ENCODE measurements at places on chromosomes 12 and 14.

DNA sequence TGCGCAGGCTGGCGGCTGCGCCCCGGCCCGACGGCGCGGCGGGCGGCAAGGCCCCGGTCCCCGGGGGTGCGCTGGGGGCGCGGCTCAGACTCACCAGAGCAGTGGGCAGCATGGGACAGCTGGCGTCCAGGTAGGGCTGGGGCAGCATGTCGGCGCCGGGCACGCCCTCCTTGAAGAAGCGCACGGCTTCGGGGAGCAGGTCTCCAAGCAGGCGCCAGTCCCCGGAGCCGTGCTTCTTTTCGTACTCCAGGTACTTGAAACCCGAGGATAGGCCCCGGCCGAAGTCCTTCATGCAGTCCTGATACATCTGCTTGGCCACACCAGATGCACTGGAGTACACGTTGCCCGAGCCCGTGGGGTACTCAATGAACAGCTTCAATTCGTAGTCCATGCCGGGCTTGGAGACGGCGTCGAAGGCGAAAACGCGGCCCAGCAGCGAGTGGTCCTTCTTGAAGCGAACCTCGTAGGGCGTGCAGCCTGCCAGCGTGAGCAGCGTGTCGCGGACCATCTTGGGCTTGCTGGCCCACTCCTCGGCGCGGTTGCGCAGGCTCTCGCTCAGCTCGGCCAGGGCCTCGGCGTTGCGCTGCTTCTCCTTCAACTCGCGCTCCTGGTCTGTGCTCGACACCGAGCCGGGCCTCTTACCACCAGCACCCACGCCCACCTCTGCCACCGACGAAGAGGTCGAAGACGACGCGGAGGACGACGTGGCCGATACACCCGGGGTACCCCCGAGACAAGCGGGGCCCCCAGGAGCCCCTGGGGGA is 2.2 kb downstream of the IRF2BPL start:
- peak; percentile 54 for DNase-seq

DNA sequence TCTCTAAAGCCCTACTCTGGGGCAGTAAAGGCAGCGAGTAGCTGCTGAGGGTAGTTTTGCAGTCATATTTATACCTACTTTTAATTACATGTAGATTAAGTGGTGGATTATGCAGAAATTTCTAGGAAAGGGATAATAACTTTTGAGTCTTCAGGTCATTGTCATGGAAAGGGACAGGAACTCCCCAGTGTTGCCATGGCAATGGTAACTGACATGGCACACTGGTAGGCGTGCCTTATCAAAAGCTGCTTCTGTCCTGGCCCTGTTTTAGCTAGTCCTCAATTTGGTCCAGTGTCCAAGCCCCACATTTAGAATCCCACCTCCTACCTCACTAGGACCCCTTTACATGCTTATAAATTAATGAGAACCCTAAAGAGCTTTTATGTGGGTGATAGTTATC is 303.1 kb downstream of the VRK1 start:
- DNase-seq, result no peak

GRCh38 chr14:48943913-48944312 is 642.3 kb downstream of the RPS29 start:
- no peak for DNase-seq

DNA sequence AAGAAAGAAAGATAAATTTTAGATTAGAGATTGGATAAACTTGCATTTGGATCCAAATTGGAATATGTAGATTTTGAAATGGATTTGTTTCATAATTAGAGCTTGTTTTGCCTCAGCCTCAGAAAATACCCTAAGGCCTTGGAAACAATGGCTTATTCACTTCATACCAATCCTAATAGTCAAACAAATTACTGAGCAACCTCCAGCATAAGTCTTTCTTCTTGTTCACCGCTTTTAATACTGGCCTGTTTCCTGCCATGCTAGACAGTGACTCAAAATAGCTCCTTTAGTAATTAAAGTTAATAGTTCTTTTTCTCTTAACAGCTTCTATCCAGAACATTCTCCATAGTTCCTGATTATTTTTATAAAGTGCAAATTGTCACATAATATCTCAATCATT is 110.9 kb upstream of the DNM1L start:
- DNase-seq, result peak; percentile 81

- no peak for DNase-seq
Measured at GRCh38 chr12:8886502-8887284, 27.6 kb upstream of the PHC1 start.

DNA sequence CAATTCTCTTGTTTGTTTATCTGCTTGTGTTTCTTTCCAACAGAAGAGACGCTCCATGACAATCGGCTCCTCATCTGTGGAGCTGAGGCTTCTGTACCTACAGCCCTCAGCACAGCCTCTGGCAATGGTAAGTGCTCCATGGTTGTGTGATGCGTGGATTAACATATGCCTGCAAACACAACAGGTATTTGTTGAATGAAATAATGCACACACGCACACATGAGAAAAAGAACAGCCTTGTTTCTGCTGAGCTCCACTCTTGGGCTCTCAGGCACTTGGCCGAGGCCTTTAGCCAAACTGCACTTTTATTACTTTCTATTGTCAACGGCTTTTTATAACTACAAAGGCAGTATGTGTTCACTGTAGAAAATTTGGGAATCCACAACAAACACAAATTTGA is 120.4 kb upstream of the TMCC3 start:
- no peak for DNase-seq

DNA sequence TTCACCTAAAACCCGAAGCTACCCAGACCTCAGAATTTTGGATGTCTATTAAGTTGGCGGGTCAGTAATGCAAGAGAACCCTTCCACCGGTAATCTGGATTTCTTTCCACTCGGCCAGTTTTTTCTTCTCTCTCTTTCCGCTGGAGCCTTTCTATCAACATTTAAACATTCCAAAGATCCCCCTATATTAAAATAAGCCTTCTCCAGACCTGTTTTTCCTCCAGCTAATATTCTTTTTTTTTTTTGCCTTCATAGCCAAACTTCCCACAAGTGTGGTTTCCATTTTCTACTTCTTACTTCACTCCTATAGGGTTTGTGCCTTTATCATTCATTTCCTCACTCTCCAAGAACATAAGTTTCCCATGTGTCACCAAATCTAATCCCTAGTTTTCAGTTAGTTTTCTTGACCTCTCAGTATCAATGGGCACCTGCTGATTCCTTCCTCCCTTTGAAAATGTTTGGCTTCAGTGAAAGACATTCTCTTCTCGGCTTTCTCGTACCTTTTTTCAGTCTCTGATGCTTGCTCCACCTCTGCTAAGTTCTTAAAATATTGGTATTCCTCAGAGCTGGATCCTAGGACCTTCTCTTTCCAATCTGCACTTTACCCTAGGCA is 583 bp upstream of the SDR39U1 start:
- DNase-seq, result peak; percentile 25

GRCh38 chr12:95418142-95418541 is 55.8 kb upstream of the METAP2 start:
- DNase-seq, result no peak

DNA sequence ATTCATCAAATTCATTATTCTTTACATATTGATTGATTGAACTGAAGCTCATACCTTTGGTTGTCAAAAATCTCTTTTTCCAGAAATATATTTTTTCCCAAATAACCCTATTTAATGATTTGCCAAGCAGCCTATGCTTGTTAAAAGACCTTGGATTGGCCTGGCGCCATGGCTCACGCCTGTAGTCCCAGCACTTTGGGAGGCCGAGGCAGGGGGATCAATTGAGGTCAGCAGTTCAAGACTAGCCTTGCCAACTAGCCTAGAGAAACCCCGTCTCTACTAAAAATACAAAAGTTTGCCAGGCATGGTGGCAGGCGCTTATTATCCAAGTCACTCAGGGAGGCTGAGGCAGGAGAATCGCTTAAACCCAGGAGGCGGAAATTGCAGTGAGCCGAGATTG is 165.1 kb upstream of the MGAT4C start:
- no peak for DNase-seq

- DNase-seq, result peak; percentile 79
Measured at GRCh38 chr12:7161811-7162210, 27.7 kb upstream of the PEX5 start.

GRCh38 chr12:102653406-102653805 is 173.0 kb upstream of the IGF1 start:
- no peak for DNase-seq

GRCh38 chr12:65208964-65209654 is 39.7 kb downstream of the LEMD3 start:
- DNase-seq, result no peak

DNA sequence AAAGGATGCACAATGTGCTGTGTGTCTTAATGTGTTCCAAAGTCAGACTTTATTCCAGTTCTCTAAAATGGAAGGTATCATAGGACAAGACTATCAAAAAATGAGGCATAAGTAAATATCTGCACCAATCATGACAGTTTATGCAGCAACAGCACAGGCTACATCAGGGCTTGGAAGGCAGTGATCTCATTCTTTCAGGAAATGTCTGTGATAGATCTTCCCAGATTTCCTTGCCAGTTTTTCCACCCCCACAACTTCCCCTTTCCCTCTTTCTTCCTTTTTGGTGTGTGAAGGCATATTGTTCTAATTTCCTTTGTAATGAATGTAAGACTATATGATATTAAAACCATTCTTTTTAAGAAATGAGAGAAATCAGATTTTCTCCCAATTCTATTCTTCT is 326.7 kb downstream of the ATP23 start:
- DNase-seq, result no peak

- no peak for DNase-seq
Measured at GRCh38 chr12:62582065-62582366, 115.4 kb downstream of the MON2 start.

- no peak for DNase-seq
Measured at GRCh38 chr12:94415066-94415465, 44.6 kb downstream of the CEP83 start.

- peak; percentile 88 for DNase-seq
Measured at GRCh38 chr12:78194448-78194847, 363.8 kb downstream of the NAV3 start.

DNA sequence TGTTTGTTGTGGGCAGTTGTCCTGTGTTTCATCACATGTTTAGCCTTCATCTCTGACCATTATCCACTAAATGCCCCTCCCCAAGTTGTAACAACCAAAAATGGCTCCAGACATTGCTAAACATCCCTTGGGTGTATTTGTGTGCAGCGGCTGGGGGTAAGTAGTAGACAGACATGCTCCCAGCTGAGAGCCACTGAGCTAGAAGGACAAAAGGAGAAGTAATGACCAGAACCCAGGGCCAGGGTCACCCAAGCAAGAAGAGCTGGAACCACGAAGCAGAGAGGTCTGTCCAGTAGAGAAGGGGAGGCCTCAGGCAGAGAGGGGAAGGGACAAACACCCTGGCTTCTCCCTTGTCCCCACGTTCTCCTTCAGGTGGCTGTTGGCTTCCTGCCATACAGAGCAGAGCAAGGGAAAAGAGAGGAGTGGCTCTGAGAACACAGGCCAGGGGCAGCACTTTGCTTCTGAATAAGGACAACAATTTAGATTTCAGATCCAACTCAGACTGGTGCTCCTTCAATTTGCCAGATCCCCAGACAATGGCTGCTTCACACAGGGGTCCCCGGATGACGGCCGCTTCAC is 55.2 kb downstream of the NDUFA12 start:
- DNase-seq, result no peak

- peak; percentile 89 for DNase-seq
Measured at GRCh38 chr12:93778306-93778705, 101.1 kb downstream of the CRADD start.

- DNase-seq, result no peak
Measured at GRCh38 chr12:122729583-122730214, 945 bp downstream of the HCAR1 start.

DNA sequence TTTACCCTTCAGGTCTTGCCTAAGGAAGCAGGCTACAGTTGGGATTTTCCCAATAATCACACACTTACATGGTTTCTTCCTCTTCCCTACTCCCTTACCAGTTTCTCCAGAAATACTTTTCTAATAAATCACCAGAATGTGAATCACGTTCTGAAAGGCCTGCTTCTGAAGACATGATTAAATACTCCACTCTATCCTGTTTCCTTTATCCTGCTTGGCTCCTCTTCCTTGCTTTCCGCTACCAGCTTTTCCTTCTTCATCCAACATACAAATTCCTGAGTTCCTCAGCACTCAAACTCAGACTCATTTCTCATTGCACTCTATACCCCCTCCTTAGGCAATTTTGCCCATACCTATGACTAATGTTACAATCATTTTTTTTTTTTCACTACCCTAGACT is 118.3 kb downstream of the MGAT4C start:
- DNase-seq, result peak; percentile 6

GRCh38 chr12:59940631-59941342 is 345.0 kb downstream of the SLC16A7 start:
- no peak for DNase-seq

- no peak for DNase-seq
Measured at GRCh38 chr14:20387576-20387975, 25.7 kb downstream of the TEP1 start.

DNA sequence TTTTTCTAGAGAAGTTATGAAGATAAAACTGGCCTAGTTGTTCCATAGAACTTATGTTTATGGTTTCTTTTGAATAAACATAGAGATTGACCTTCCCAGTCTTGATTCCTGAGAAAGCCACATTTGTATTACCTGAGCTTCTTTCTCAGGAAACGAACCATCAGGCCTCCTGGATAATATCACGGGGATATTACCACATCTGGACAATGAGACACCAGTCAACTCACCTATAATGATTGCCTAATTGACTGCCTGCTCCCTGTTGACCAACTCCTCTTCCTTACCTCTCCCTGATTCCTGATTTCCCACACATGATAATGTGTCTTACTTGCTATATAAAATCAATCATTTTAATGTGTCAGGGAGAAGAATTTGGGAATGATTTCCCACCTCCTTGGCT is 822.7 kb downstream of the LRFN5 start:
- DNase-seq, result no peak

GRCh38 chr14:103362780-103363179 is 22.4 kb upstream of the MARK3 start:
- DNase-seq, result peak; percentile 30

GRCh38 chr12:108635997-108636808 is 2.5 kb upstream of the SELPLG start:
- DNase-seq, result no peak

GRCh38 chr14:23366426-23366921 is 1.5 kb upstream of the EFS start:
- DNase-seq, result peak; percentile 77

GRCh38 chr12:129067491-129067890 is 214.2 kb downstream of the GLT1D1 start:
- DNase-seq, result no peak

DNA sequence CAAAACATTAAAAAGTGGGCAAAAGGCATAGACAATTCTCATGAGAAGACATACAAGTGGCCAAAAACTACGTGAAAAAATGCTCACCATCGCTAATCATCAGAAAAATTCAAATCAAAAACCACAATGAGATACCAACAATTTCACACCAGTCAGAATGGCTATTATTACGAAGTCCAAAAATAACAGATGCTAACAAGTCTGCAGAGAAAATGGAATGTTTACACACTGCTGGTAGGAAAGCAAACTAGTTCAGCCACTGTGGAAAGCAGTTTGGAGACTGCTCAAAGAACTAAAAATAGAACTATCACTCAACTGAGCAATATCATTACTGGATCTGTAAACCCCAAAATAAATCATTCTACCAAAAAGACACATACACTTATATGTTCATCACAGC is 76.2 kb downstream of the PRKD1 start:
- peak; percentile 45 for DNase-seq

- DNase-seq, result peak; percentile 7
Measured at GRCh38 chr14:29710015-29710414, 217.6 kb downstream of the PRKD1 start.
